ENCODE measurements at places on chromosomes 11 and 22.

DNA sequence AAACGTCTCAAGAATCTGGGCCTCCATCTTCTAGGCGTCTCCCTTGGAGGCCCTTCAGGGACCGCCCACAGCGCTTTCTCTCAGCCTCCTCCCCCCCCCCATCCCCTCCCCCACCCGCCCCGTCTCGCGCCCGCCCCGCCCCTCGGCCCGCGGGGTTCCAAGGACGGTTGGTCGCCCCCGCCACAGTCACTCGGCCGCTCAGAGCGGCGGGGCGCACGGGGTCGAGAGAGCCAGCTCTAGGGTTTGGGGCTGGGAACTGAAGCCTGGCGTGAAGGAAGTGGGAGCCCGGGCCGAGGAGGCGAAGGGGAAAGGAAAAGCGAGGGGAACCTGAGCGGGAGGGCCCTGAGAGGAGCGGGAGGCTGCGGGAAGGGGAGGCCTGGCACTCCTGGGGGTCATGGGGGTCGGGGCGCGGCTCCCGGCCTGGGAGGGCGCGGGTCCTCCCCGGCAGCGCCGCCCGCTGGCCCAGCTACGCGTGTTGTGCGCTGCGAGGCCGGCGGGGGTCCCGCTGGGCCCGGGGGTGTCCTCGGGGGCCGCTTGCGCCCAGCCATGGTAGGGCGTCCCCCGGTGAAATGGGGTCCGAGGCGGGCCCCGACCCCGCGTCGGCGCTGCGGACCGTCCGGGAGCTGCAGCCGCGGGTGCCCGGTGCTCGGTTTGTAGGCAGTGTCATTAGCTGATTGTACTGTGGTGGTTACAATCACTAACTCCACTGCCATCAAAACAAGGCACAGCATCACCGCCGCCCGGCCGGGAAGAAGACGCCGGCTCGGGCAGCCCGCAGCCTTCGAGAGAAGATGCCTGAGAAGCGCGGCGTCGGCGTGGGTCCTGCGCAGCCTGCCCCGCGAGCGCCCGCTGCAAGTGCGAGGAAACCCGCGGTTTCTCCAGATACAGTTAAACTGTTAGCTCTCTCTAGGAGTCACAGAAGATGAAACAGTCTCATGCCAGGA is at the start of gene BTG4:
TSS of gene BTG4 (minus strand) at position 91 of the 944 bp plus-strand sequence. CDS start 13,610 bp downstream, outside the sequence.
- peak; percentile 18 for DNase-seq

DNA sequence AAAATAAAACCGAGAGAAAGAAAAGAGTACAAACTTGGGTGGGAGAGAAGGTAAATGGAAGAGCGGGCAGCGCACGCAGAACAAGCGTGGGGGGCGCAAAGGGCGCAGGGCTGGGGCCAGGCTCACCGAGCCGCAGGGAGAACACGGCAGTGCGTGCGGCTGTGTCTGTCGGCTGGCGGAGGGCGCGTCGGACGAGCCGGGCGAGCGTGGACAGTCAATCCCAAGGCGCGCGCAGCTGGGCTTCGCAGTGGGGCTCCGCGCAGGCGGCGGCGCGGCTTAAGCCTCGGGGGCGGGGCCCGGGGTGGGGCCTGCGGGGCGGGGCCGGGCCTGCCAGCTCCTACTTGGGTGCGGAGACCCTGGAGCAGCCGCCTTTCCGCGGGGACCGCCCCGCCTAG is at the start of gene UCP2:
TSS of gene UCP2 (minus strand) at position 249 of the 395 bp plus-strand sequence. CDS start 4,465 bp downstream, outside the sequence.
- DNase-seq, result peak; percentile 92

DNA sequence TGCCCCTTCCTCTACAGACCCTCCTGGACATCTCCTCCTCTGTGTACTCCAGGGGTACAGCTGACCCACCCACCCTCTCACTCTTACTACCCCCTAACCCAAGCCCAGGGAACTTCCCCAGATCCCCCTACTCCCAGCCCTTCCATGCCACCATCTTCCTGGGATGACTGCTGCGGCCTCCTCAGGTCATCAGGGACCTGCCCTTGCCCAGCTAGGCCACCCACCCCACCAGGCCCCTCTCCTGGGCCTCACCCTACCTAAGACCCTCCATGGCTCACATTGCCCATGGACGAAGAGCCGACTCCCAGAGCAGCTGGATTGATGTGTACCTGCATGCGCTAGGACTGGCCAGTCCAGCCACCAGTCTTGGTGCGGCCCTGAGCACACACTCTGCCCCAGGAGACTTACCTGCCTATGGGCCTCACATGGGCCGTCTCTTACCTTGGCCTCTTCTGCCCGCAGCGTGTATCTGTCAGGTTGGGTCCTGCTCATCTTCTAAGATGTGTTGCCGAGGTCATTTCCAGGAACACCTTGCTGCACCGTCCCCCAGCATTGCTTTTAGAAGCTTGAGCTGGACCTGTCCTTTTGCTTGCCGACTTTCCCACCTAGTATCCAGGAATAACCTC is 2.0 kb upstream of the CLDN5 start:
- DNase-seq, result no peak

DNA sequence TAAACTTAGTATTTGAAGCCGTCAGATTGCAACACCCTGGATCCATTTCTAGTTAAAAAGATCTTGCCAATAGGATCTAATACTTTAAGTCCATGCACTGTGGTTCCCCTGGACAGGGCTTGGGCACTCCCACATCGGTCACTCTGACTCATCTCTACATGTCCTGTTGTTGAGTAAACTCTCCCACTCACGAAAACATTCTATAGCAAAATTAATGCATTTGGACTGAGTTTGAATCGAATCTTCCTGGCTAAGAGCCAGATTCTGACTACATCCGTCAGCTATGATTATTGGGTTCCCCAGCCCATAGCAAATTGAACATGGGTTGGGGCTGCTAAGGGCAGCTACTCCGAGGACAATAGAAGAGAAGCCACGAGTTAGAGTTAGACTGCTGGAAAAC is 182.1 kb upstream of the SORL1-AS1 start:
- no peak for DNase-seq

DNA sequence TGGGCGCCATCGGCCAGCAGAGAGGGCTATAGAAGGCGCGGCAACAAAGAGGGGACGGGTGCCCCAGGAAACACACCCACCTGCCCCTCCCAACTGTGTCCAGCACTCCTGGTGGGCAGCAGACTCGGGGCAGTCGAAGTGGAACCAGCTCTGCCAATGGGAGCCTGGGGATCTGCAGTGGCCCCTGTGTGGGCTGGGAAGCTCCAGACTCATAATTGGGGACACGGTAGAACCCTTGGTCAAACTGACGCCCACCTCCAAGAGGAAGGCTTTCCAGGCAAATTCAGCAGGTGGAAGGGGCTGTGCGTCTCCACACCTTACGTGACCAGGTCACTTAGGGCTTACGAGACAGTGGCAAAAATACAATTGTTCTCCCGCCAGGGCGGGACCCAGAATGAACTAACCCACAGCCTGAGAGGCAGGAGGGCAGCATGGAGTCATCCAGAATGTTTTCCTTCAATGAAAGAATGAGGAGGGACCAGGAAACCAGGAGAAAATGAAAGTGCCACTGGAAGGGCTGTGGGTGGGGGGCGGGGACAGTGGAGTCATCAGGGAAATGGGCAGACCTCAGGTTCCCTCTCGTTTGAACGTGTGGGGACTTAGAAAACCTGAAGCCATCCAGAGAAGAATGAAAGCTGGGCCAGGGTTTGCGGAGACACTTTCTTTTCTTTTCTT is 53.2 kb upstream of the SHANK2 start:
- no peak for DNase-seq

DNA sequence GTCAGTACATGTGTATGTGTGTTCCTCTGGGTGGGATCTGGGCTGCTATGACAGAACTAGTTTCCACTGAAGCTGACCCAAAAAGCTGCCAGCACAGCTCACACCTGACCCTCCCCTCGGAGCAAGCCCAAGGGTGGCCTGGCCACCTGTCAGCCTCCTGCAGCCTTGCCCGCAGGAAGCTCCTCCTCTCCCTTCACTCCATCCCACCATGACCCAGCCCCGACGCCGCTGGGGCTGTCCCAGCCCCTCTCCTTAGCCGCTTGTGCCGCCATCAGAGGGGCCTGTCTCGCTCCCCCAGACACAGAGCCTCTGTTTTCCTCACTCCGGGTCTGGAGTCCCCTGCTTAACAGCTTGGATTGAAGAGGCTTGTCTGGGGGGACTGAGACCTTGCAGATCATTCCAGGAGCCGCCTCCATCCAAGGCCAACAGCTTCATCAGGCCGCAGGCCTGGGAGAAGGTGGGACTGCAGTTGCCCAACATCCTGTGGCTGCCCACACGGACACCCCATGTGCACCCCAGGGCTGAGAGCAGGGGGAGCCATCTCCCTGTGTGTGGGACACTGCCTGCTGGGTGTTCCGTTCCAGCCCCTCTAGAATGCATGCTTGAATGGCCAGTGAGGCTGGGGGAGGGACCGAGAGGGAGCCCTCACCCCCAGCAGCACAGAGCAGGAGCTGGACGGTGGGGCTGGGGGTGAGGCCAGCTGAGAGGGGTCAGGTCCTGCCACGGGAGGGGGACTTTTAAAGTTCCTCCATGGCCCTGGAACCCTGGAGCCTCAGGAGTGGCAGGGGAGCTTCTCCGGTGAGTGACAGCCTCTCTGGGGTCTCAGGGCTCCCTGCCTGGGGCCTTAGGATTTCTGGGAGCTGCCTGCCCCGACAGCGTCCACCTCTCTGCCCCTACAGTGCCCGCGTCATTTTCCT is 696 bp downstream of the MRGPRF start:
- DNase-seq, result no peak

DNA sequence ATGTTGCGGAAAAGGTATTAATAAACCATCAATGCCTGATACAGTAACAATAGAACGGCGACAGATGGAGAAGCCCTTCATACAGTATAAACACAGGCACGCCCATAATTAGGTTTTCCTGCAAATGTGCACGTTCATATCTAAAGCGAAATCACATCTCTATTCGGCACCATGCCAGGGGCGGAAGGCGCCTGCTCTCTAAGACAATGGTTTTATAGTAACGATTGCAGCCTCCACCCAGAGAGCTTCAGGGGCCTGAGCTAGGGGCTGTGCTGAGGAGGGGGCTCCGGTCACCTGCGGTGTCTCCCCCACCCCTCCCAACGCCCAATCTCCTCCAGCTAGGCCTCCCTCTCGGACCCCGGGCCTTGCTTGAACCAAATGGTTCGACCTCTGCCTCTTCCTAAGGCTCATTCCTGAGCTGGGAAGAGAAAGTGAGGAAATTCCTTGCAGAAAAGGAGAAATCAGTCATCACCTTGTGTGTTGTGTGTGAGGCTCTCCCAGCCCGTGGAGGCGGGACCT is 9.6 kb downstream of the KRTAP5-5 start:
- no peak for DNase-seq

DNA sequence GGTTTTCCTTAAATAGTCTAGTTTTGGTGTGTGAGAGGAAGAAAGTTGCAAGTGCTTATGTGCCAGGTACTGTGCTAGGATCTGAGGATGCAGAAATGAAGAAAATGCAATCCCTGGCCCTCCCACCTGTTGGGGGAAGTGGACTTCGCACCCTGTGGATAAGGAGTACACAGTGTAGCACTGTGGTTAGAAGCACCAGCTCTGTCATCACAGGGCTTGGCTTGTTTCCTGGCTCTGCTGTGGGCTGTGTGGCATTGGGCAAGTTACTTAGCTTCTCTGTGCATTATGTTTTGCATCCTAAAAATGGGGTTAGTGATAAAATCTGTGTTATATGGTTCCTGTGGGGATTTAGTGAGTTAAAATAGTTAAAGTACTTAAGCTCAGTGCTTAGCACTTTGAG is 68.2 kb downstream of the ENDOD1 start:
- no peak for DNase-seq

- no peak for DNase-seq
Measured at GRCh38 chr22:26210334-26210733, 41.1 kb downstream of the SEZ6L start.

- DNase-seq, result no peak
Measured at GRCh38 chr11:2865922-2866577, 19.5 kb downstream of the CDKN1C start.

- peak; percentile 45 for DNase-seq
Measured at GRCh38 chr22:25072406-25072805, 119.9 kb downstream of the KIAA1671 start.

DNA sequence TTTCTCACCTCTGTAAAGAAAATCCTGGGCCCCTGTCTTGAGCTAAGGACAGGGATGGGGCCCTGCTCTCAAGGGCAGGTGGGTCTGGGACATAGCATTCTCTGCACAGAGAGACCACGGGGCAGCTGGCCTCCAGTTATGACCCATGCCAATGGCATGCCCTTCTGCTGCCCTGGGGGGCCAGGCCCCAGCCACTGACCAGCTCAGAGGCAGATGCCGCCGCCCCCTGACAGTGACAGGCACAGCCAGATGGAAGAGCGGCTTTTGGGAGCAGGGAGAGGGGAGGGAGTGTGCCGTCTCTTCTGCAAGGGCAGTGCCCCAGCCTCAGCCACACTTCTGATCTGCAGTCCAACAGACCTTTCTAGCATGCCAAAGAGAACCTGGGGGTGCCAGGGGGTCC is 114.8 kb upstream of the NAV2 start:
- no peak for DNase-seq

DNA sequence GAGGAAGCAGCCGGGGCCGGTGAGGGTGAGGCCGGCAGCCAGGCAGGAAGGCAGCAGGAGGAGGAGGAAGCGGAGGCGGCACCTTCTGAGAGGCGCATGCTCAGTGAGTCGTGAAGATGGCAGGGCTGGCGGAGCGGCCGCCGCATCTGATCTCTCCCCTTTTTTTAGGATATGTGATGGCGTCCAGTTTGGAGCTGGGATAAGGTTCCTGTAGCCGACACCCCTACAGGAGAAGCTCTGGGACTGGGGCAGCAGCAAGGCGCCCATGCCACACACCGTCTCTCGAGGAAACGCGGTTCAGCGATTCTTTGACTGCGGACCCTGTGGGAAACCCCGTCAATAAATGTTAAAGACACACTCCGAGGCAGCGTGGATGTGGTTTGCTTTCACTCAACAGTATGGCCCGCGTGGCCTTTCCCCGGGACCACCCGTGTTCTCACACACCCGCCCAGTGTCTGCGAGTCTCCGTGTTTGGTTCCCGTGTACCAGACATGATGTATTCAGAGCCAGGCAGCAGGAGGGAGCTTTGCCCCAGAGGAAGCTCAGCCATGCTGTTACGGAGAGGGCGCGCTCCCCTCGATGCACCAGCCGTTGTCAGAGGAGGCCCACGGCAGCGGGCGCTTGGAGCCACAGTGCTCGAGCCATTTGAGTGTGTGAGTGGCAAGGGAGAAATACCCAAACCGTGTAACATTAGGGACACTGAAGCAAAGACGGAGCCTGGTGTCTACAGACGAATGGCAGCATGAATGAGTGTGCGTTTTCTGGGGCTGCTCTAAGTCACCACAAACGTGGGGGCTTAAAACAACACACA is 27.7 kb upstream of the PARVB start:
- DNase-seq, result peak; percentile 75

GRCh38 chr11:9396752-9397151 is 12.3 kb downstream of the IPO7 start:
- DNase-seq, result peak; percentile 19

- no peak for DNase-seq
Measured at GRCh38 chr22:35070451-35071093, 4.6 kb downstream of the ISX start.
